Right hindlimb (tissue), 1 donor: ENCODE measurements at places on chromosomes 5 and 9.
A peak's percentile ranks its signal among the peaks of the same experiment; 100 is the strongest.

DNA sequence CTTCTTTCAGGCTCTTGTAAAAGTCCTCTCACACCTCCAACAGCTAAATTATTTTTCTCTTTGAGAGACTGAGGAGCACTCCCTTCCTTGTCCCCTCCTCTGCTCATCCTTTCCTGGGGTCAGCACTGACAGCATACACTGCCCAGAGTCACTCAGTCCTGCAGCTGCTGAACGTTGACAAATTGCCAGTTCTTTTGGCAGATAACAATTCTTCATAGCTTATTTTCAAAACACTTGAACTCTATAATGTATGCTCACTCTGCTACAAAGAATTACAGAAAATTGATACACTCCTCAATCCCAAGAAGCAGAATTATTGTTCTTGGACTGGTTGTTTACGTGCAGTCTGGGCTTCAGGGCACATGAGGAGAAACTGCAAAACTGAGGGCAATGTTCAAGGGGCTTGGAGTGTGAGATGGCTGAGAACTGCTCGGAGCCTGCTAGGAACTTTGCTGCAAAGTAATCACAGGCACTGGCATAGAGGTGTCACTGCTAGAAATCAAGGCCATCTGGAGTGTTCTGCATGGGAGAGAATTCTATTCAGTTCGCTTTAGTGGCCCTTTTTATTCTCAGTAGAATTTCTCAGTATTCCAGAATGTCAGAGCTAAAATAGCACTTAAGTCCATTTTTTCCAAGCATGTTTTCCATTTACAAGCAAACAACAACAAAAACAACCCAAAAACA lies 96.4 kb upstream of the SPOCK1 start:
- no peak for DNase-seq

DNA sequence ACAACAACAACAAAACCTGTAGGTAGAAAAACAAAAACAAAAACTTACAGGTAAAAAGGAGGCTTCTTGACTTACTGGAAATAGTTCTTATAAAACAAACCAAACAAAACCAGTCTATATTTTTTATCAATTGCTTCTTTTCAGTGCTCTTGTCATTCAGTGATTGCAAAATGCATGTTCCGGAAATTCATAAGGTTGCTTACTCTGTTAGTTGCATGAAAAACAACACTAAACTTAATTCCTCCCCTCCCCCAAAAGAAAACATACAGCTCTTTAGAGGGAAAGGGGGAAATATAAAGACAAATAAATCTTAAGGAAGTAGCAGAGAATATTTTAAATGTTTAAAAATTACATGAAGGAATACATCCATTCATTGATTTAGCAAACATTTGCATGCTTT lies 19.1 kb downstream of the CPEB4 start:
- no peak for DNase-seq

DNA sequence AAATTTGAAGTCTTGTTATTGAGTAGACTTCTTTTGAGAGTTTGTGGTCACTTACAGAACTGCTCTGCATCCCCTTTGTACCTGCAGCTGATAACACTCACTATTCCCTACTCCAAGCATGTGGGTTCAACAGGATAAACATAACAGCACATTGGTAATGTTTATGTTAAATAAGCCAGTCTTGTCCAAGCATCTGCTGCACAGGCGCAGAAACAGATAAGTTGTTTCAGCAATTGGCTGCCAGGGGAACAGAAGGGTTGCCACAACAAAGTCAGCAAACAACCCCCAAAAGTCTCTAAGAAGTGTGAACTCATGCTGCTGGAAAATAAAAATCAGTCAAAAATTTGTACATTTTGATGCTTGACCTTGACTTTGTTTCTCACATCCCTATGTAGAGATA lies 174.6 kb downstream of the GDNF start:
- DNase-seq = no peak

- no peak for DNase-seq
Observed at GRCh38 chr9:5787759-5788302, 45.1 kb downstream of the ERMP1 start.

GRCh38 chr5:126370796-126371718 lies 52.2 kb upstream of the GRAMD2B start:
- DNase-seq = no peak

DNA sequence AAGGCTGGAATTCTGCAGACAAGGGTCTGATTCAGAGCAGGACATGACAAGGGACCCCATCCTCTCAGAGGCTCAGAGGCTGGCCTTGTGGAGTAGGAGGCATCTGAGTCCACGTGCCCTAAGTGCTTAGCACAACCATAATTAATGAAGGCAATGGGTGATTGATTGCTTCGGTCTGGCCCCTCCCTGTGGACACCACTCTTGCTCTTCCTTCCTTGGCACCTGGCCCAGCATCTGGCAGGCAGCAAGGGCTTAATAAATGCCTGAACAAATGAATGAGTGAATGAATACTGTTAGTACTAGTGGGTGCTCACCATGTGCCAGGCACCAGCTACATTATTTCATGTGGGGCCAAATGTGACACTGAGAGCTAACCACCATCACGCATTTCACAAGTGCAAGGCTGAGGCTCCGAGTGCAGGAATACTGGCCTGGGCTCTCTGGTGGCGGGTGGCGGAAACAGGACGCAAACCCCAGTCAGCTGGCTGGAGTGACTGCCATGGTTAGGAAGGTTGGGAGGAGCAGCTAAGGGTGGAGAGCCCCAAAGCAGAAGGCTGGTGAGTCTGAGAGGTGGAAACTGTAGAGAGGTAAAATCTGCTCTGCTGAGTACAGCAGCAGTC lies 53.6 kb downstream of the ASS1 start:
- no peak for DNase-seq

- peak; percentile 84 for DNase-seq
Observed at GRCh38 chr5:66828548-66829357, 232.6 kb downstream of the MAST4 start.

DNA sequence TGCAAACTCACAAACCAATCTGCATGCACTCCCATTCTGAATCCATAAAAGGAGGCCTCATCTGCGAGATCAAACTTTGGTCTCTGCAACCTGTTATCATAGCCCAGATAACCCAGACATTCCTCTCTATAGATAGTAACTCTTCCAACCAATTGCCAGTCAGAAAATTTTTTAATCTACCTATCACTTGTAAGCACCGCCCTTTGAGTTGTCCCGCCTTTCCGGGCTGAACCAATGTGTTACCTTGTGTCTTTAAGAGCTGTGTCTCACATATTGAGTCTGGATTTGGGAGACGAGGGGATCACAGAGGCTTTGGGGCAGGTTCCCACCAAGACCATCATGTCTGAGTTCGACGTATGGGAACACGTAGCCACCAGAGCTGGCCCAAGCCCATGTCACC lies 91.1 kb upstream of the PPP1R26 start:
- DNase-seq = no peak

DNA sequence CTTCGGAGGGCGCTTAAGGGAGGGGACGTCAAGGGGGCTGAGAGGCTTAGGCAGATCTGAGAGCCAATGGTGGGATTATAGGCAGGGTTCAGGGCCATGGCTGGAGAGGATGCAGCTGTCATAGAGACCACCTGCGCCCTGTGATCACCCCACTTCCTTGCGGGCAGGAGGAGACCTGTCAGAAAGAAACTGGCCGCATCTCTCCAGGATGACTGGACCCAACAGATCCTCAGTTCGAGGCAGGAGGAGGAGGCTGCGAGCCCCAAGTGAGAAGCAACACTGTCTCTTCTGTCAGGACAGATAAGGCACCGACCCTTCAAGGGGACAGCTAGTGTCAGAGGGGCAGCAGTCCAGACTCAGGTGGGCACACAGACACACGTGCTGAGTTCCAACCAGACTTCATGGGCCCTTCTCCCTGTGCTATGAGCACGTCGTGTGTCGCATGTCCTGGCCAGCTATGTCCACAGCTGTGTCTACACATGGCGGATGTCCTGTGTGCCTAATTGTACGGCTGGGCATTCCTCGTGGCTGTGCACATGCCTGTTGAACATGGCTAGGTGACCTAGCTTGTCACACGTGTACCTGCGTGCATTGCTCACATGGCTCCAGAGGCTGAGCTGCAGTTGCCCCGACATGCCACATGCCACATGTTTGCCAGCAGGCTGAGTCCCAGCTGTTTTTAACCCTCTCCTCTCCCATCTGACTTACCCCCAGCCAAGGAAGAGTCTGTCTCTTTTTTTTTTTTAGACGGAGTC lies 583 bp upstream of the AQP3 start:
- no peak for DNase-seq
